ENCODE measurements at places on chromosomes 4 and X. TPM values are rescaled to one million over a fixed set of nuclear protein-coding genes. Genes with fewer than 3 reads are reported as not detected.

Gene TRAPPC11
- 86.8 TPM for total RNA-seq

Gene PABPC1L2B
- total RNA-seq, result not detected

DNA sequence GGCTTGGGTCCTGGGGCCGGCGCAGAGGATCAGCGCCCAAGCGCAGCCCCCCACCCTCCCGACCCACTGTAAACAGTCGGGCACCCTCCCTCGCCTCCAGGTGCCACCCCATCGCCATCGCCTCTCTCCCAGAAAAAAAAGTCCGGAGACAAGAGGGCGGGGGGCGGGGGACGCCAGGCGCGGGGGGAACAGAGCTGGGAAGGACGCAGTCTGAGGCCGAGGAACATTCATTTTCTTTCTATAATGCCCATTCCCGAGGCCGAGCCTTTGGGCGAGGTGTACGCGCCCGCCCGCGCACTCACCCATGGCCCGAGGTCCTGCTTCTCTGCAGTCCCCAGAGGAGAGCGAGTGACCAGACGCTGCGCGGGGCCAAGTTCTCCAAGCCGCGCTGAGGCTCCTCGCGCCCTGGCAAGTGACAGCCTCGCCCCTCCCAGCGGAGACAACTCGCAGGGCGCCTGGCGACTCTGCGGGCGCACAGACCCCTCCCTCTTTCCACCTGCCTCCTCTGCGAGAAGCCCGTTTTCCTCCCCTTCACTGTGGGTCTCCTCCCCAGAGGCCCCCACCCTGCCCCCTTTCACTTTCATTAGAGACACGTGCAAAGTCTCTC is 63.5 kb upstream of the WDR17 start:
- no peak for DNase-seq

Gene IL21
- not detected for total RNA-seq

Gene YIPF6
- 27.9 TPM for total RNA-seq

Gene ZAR1
- 0.32 TPM for total RNA-seq

DNA sequence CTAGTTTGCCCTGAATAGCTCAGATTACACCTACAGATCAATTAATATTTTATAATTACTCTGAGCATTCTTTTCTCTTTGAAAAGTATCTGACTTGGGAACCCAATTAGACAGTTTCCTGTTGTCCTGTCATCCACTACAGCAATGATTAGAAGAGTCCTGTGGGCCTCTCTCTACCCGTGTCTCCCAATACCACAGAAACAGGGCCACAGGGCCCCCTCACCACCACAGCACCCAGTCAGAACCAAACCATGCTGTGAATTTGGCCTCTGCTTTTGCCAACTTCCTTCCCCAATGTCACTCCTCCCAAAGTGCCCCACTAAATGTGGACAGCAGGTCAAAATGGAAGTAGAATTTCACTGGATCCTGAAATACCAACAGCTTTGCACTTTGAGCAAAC is 10.3 kb downstream of the USP46 start:
- no peak for DNase-seq

DNA sequence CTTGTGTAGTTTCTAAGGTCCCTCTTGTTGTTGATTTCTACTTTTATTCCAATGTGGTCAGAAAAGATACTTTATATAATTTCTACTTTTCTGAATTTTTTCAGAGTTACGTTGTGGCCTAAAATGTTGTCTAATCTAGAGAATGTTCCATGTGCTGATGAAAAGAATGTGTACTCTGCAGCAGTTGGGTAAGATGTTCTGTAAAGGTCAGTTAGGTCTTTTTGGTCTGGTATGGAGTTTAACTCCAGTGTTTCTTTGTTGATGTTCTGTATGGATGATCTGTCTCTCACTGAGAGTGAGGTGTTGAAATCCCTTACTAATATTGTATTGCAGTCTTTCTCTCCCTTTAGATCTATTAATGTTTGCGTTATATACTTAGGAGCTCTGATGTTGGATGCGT is 37.0 kb upstream of the GPRIN3 start:
- no peak for DNase-seq

DNA sequence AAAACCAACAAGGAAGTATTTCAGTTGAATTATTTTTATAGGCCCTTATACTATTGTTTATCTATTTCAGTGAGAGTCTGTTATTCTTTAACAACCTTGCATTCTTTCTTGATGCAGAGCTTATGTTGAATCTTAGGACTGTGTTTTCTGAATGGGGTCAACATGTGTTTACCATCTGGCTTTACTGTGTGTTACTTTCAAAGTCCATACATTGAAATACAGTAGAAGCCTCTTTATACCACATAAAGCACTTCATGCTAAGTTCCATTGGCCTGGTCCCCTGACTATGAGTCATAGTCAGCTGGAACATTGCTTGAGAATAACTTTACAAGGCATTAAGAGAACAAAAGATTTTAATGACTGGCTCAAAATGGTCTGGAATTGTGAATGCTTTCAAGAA is 152.6 kb downstream of the GASK1B start:
- DNase-seq, result no peak

DNA sequence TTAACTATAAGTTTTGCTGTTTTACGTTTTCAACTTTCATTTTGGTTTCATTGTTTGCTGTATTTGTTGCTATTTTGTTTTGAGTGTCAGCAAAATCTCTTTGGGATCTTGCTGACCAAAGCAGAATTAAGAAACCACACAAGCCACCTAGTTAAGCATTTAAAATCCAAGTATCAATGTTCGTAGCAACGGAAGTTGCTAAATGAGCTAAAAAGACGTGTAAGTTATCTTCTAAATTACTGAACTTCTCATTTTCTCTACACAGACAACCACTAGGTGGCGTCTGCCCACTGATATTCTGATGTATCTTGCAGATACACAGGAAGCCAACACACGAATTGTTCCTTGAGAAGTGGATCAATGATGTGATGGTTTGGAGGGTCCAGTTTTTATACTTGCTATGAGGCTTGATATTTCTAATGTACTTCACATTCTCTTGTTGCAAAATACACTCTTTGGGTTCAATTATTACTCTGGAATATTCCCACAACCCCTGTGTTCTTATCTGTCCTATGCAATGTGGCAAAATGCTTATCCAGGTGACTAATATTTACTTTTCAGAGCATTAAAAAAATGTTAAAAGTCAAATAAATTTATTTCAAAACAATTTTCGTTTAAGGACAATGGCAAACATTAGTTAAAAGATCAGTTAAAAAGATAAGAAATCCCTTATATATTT is 250.5 kb downstream of the TECRL start:
- no peak for DNase-seq

DNA sequence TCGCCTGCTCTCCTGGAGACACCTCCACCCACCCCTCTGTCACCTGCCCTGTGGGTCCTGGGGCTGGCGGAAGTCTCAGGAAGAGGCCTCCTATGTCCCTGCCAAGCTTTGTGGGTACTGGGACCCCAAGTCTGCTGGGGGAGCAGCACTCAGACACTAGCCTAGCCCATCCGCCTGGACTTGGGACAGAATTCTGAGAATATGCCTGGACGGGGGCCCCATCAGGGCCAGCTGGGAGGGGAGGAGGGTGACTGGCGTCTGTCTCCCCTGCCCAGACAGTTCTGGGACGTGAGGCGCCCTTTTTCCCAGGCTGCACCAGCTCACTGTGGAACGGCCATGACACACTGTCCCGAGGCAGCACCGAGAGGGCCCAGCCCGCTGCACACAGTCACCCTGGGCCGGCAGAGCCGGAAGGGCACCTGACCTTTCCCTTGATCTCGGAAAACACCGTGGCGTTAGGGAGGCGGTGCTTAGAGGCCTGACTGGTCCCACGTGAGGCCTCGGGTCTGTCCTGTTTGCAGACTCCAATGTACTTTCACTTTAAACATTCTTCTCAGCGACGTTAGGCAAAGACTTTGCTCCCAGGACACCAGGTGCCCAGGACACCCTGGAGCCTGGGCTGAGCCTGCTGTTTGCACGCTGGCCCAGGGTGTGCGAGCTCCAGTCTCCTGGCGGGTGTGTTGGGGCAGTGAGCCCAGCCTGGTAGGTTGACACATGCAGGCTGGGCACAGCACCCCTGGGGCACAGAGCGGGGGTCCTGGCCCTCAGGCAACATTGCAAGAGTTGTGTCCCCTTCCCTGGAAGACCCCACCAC is 700 bp downstream of the SLC26A1 start:
- DNase-seq, result peak; percentile 69

- DNase-seq, result no peak
Measured at GRCh38 chrX:79035421-79035820, 90.2 kb downstream of the P2RY10 start.

DNA sequence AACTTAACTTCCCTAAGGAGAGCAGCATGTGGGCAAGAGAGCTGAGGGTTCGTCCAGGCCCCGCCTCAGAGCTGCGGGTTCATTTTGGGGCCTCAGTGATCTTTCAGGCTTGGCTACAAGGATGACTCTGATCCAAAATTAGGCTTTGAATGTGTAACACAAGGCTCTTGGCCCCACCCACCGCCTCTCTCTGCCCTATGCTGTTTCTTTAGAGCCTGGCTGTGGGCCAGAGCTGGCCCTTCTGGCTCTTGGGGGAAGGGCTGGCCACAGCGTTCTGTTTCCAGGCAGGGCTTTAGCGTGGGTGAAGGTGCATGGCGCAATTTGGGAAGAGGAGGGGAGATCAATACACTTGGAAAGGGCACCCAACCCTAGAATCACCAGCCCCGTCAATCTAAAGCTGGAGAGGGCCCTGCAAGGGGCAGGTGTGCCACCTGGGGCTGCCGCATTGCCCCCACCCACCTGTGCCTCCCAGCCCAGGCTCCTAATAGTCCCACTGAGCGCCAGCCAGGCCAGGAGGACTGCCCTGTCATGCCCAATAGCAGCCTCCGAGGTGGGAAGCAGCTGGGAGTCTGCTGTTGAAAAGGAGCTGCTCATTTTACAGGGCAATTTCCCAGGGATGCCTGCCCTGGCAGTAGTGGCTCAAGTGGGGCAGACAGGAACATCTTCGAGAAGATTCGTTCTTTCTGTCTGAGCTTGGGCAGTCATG is 84.5 kb upstream of the MAML3 start:
- peak; percentile 77 for DNase-seq
